ENCODE measurements at places on chromosomes 7 and 10.

DNA sequence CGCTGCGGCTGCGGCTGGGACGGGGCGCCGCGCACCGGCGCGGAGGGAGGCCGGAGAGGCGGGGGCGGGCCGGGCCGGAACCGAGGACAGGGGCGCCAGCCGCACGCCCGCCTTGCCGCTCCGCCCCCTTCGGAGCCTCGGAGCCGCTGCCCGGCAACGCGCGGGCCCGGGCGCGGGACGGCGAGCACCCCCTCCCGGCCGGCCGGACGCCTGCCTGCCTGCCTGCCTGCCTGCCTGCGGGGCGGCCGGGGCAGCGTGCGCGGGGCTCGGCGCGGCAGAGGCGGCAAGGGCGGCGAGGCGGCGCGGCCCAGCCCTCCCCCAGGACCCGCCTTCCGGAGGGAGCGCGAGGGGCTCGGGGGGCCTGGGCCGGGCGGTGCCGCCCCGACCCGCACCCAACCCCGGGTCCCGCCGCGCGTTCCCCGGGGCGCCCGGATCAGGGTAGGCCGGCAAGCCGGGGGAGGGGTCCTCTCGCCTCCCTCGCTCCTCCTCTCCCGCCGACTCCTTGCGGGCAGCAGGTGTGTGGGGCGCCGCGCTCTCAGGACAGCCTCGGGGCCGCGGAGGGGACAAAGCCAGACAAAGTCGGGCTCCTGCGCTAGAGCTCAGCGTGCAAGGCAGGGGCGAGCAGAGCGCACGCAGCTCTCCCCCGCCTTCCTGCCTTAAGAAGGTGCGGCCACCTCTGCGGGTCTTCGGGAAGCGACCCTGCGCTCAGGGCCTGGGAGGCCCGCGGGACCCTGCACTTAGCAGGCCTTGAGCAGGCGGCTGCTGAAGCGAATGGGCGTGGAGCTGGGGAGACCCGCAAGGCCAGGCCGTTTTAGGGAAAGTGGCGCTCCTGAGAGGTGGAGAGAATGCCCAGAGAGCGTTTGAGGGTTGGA is at the start of gene KIAA1549:
Gene KIAA1549 (minus strand): TSS at position 58 of the 872 bp plus-strand sequence. CDS start 120 bp downstream, outside the sequence.
- peak; percentile 19 for DNase-seq

DNA sequence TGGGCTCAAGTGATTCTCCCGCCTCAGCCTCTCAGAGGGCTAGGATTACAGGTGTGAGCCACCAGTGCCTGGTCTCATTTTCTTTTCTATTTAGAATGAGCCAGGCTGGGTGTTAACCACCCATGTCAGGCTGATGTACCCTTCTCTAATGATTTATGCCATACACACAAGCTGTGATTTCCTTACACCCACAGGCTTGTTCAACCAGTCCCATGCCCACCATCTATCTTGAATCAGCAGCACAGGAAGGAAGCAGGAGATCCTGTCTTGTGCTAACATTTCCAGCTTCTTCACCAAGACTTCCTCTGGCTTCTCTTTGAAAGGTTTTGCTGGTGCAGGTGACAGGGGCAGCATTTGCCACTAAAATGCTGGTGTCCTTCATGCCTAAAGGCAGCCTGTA is 176.4 kb downstream of the GATA3 start:
- no peak for DNase-seq

DNA sequence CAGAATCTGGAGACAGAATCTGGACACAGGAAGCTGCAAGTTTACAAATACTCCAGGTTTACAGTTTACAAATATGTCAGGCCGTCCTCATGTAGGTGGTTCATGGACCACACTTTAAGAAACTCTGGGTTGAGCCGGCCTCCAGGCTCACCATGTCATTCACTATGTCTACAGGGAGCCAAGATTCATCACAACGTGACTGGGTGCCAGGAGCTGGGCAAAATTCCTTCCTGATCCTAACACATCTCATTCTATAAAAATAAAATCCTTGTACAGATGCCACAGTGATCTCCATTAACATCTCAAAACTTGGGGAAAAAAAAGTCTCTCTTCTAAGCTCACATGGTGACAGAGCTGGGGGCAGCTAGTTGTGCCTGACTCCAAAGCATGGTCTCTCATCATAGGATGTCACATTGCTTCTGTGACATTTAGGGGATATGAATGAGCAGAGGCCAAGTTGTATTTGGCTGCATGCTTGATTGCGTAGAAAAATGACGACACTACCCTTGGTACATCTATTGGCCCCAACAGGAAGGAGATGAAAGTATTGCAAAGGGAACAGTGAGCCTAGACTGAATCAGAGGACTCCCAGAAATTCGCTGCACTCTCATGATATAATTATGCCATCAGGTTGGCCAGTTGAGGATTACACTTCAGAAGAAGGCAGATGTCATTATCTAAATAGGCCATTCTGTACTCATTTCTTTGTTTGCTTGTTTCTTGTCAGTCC is 35.9 kb downstream of the MTURN start:
- no peak for DNase-seq

GRCh38 chr7:29019896-29020295 is 61.8 kb upstream of the TRIL start:
- no peak for DNase-seq

DNA sequence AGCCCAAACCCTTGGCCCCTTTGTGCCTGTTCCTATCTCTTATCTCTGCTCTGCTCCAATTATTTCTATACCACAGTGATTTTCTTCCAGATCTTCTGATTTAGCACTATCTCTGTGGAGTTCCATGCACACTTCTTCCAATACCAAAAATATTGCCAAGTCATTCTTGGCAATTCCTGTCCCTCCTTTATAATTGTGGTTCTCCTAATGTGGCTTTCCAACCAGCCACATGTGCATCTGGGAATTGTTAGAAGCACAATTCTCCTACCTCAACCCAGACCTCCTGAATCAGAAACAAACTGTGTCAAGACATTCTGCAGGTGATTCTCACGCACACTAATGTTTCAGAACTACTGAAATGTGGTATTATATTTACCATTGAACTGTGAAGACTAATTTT is 447.8 kb upstream of the IGFBP3 start:
- no peak for DNase-seq

GRCh38 chr10:132266594-132267161 is 41.1 kb downstream of the STK32C start:
- no peak for DNase-seq

DNA sequence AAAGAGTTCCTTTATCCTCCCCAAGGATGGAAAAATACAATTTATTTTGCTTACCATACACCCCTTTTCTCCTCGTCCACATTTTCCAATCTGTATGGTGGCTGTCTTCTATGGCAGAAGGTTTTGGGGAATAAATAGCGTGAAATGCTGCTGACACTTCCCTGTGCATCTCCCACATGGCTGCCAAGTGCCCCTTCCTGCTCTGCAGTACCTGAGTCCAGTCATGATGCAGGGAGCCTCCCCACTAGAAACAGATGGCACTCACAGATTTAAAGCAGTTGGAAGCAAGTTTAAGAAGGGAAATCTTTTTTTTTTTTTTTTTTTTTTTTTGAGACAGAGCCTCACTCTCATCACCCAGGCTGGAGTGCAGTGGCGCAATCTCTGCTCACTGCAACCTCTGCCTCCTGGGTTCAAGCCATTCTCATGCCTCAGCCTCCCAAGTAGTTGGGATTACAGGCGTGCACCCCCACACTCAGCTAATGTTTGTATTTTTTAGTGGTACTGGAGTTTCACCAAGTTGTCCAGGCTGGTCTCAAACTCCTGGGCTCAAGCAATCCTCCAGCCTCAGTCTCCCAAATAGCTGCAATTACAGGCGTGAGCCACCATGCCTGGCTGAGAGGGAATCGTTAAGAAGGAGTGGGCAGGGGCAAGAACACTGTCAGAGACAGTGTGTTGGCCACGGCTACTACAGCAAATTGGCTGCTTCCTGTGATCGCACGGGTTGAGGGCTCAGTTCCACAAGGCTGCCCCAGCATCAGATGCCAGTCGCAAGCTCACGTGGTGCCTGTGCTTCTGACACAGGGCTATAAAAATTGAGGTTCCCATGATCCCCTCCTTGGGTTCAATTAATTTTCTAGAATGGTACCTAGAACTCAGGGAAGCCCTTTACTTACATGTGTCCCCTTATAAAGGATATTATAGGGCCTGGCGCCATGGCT is 5.3 kb upstream of the PILRA start:
- no peak for DNase-seq

- no peak for DNase-seq
Measured at GRCh38 chr7:29095631-29096445, 50.5 kb downstream of the CPVL start.

DNA sequence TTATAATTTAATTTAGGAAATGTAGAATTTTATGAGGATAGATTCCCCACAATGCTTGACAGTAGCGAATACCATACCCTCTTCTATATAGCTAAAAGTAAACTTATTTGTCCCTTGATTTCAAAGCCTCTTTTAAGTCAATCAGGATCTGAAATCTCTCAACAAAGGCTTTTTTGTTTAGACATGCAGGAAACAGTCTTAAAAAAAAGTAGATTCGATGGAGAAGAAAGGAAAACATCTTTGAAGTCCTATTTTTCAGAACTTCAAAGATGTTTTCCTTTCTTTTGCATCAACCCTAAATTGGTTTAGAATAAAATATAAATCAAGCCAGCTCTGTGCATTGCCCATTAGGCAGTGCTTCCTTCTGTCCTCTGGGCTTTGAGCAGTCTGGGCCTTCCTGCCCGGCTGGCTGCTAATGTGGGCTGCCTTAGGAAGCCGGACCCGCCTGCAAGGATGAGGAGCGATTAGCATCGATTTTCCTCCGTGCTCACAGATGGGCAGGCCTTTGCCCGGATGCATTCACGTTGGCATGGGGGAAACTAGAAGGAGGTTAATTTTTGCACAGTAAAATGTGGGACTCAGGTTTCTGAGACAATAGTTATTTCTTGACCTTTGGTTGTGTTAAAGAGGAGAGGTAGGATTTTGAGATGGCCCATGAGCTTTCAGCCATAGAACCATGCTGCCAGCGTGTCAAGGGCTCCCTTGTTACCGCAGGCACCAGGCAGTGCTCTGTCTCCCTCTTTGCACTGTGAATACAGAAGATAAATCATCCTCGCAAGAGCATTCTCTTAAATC is 15.5 kb downstream of the MSRB2 start:
- DNase-seq, result no peak

DNA sequence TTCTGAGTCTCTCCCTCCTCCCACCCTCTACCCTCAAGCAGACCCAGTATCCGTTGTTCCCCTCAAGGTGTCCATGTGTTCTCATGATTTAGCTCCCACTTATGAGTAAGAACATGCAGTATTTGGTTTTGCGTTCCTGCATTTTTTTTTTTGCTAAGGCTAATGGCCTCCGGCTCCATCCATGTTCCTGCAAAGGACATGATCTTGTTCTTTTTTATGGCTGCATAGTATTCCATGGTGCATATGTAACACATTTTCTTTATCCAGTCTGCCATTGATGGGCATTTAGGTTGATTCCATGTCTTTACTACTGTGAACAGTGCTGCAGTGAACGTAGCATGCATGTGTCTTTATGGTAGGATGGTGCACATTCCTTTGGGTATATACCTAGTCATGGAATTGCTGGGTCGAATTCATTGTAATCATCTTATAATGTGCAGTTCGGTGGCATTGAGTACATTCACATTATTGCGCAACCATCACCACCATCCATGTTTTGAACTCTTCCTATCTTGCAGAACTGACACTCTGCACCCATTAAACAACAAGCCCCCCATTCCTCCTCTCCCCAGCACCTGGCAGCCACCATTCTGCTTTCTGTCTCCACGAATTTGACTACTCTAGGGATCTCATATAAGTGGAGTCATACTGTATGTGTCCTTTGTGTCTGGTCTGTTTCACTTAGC is 125.5 kb downstream of the CAMK1D start:
- no peak for DNase-seq

DNA sequence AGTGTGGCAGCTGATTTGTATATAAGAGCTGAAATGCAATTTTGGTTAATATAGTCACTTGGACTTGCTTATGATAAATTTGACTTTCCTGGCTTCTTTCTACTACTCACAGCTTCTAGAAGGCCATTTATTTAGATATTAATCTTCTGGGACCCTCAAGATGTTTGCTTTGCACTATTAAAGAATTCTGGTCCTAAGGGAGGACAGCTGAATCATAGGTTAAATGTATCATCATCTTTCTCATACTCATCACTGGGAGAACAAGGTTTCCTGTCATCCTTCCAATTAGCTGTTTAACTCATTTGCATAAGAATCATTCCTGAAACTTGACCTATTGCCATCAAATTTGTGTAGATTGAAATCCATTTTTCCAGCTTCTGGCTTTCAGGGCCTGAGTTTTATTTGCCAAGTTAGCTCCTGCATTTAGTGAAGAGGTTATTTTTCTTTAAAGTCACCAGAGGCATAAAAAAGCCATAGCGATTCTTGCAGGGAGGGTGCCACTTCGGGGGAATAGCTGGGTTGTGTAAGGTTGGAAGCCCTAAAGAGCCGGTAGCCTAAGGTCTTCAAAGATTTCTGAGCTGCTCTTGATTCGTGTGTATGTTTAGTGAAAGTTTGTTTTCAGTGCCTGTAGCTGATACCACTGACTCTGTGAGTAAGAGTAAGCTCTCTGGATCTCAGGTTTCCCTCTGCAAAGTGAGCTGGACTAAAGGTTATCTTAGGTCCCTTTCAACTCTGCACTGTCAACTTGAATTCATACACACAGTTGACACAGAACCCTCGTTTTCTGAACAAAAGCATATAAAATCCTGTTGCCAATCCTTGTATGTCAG is 4.3 kb downstream of the MAP3K8 start:
- no peak for DNase-seq
